ENCODE measurements at places on chromosomes 1 and 21.
A peak's percentile ranks its signal among the peaks of the same experiment; 100 is the strongest.

- DNase-seq: no peak
Measured at GRCh38 chr1:177897281-177897997, 72.4 kb downstream of the SEC16B start.

DNA sequence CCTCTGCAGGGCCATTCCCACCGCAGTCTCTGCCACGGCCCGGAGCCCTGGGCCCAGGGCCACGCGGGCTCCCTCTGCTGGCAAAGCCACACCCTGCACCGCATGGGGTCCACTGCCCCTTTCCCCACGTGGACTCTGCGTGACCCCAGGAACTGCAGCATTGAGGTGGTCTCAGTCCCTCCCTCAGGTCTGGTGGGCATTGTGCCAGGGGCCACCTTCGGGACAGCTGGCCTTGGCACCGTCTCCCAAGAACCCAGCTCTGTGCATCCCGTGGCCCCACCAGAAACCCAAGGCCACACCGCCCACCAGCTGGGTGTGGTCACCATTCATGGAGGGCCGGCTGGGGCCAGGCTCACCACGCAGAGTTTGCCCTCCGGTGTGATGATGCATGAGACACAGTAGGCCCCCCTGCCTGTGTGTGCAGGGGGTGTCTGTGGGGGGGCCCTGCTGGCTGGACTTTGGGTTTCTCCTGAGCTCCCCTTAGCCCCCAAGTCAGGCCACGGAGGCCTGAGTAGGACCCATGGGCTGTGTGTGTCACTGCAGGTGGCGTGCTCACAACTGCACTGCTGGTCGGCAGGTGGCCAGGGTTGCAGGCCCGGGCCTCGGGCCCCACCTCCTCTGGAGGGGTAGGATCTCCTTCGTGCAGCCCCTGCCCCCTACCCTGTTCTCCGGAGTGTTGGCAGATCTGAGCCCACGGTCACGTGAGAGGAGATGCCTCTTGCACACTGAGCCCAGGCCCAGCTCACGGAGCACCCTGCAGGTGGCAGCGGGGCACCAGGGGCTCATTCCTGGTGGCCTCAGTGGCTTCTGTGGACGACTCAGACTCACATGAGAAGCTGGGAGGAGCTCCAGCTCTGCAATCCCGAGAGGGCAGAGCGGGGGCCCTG lies 5.8 kb downstream of the VWA1 start:
- no peak for DNase-seq

DNA sequence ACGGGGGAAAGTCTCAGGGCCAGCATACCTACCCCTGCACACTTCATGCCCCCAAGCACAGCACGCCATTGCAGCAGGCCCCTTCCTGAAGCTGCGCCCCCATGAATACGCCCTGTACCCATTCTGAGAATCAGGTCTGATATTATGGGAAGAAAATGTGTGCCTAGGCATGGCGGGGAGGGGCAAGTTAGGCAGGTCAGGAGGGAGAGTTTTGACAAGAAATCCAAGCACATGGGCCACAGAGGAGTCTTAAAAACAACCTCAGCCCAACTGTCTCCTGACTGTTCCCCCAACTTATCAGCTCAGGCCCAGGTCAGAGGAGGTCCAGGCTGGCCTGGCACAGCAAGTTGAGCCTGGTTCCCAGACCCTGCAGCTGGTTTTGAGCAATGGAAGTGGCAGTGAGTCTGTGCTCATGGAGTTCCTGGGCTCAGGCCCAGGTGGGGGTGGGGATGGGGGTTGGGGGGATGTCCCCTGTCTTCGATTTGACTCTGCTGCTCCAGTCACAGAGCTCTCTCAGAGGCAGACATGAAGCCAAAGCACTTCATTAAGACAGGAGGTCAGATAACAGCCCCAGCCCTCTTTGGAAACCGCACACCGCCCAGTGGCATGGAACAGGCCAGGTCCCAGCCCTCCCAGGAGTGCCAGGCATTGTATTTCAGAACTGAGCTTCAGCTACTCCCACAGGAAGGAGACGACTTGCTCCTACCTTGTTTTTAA lies 20.6 kb upstream of the BCAR3 start:
- no peak for DNase-seq

DNA sequence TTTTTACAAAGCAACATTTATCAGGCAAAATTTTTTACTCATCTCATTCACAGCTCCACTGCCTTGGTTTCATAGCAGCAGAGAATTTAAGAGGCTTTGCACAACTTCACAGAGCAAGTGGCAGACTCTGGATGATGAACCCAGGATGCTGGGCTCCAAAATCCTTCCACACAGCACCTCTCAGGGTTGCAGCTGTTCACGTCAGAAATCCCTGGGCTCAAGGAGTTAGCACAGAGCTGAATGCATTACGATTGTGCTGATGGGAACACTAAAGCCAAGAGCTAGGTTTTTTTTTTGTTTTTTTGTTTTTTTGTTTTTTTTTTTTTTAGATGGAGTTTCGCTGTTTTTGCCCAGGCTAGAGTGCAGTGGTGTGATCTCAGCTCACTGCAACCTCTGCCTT lies 2.4 kb upstream of the HTR6 start:
- DNase-seq: no peak

GRCh38 chr1:217270101-217270500 lies 360.8 kb downstream of the GPATCH2 start:
- DNase-seq: no peak

GRCh38 chr1:57725318-57725717 lies 301.5 kb upstream of the DAB1 start:
- DNase-seq: no peak

DNA sequence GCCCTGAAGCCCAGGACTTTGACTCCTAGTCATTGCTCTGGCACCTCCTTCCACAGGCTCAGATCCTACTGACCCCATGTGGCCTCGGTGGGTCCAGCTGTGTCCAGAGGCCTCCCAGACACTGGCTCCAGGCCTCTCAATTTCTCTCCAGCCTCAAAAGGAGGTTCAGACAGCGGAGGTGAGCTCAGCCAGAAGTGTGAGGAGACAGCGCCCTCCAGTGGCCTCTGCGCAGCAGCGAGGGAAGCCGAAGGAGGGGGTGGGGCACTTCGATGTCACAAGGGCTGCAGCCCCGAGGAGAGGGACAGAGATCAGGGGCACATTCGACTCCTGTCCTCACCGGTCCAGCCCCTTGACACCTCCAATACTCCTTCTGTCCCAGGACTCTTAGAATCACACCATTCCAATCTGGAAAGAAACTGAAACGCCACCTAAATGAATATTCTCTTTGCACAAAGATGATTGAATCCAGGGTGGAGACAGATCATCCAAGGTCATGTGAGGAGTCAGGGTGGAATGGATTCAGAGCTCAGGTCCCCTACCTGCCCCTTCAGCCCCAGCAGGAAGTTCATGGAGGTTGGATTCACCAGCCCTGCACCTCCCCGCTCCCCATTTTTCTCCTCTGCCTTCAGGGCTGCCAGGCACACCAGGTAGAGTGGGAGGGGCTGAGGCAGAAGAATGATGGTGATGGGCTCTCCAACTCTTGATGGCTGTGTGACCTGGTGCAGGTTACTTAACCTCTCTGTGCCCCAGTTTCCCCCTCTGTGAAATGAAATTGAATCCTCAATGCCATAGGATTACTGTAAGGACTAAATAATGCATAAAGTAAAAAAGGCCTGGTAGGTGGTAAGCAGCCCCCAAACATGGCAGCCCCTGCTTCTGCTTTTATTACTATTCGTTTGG lies 34.8 kb upstream of the ZBTB40 start:
- peak; percentile 21 for DNase-seq

GRCh38 chr1:86779308-86780191 lies 75.2 kb downstream of the SH3GLB1 start:
- DNase-seq: no peak

DNA sequence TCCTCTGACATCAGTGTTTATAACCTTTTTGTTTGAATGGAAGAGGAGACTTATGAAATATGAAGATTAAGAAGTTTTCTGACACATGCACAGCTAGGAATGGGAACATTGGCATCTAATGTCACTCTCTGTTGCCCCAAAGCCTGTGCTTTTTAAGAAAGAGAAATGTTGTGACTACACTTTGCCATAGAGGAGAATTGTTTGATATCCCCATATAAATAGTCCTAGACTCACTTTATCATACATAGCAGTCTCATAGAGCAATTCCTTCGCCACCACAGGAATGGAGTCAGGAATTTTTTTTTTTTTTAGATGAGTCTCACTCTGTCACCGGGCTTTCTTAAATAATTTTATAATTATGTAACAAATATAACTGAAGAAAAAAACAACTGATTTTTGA lies 1.5 kb downstream of the KRTAP21-3 start:
- no peak for DNase-seq
